ENCODE measurements at places on chromosomes 3 and 15. TPM values are rescaled to one million over a fixed set of nuclear protein-coding genes. Genes with fewer than 3 reads are reported as not detected.
A peak's percentile ranks its signal among the peaks of the same experiment; 100 is the strongest.

The GOLGA6A gene
- not detected for total RNA-seq

The GATA2 gene
- 19.8 TPM for total RNA-seq

The GADL1 gene
- 0.08 TPM for total RNA-seq

- DNase-seq: no peak
Measured at GRCh38 chr15:33374226-33374914, 63.6 kb downstream of the RYR3 start.

GRCh38 chr3:23402728-23403492 lies 199.8 kb downstream of the UBE2E2 start:
- no peak for DNase-seq

DNA sequence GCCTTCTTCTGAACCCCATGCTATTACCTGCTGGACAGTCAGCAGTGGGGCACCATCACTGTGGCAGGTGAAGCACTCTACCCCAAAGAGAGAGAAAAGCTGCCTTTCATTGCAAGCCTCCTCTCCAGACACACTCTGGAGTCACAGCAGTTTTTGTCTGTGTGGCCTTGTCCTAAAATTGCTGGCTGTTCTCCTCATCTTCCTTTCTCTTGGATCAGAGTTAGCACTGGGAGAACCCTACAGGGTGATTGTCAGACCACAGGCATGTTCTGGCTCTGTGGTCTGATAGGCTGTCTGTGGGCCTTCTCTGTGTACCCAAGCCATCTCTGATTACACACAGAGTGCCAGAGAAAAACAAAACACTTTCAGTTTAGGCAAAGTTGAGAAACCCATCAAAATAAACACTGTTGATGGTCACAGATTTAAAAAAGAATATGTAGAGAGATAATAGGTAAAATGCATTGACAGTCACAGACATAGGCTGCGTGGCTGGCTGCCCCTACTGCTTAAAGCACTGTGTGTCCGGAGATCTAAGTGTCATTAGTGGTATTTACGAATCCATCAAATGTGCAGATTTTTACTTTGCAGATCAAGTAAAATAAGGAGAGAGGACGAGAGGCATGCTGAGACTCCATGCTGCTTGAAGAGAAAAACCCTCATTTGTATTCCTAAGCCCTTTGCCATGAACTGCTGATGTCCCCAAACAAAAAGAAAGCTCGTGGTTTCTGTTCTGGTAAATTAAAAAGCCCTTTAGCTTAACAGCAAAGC lies 689.9 kb downstream of the TUSC7 start:
- peak; percentile 22 for DNase-seq

DNA sequence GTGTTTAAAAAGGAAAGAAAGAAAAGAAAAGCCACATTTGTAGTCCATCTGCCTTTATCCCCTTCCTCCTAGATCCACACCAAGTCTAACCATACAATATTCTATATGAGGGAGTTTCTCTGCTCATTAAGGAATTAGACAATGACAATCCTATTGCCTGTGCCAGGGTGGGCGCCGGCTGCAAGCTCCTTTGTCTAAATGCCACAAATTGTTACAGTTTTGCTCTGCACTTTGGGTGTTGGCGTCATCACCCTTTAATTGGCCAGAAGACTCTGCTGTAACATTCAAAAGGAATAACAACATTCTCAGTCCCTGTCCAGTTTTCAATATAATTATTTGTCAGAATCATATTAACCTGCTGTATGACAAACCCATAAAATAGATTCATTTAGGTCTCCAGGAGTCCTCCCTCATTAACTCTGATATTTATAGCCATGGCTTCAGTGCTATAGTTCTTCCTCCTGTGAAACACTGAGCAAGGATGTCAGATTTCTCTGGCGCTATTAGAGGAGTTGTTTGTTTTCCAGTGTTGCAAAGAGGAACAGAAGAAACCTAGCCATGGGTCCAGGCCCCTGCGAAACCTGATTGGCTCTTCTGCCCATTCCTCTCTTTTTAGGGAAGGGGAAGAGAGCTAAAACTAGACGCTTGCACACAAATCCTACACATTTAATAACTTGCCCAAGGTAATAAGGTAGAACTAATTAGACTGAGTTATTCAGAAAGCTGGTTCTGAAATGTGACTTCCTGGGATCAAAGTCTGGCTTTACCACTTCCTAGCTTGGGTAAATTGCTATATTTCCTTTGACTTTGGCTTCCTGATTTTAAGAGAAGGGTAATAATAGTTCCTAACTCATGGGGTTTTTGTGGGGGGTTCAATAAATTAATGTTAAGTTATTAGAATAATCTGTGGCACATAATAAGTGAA lies 112.4 kb downstream of the CD47 start:
- no peak for DNase-seq

- DNase-seq: peak; percentile 42
Measured at GRCh38 chr15:32676169-32676568, 34.7 kb downstream of the SCG5 start.

- DNase-seq: no peak
Measured at GRCh38 chr3:177812492-177812891, 615.2 kb upstream of the TBL1XR1 start.

DNA sequence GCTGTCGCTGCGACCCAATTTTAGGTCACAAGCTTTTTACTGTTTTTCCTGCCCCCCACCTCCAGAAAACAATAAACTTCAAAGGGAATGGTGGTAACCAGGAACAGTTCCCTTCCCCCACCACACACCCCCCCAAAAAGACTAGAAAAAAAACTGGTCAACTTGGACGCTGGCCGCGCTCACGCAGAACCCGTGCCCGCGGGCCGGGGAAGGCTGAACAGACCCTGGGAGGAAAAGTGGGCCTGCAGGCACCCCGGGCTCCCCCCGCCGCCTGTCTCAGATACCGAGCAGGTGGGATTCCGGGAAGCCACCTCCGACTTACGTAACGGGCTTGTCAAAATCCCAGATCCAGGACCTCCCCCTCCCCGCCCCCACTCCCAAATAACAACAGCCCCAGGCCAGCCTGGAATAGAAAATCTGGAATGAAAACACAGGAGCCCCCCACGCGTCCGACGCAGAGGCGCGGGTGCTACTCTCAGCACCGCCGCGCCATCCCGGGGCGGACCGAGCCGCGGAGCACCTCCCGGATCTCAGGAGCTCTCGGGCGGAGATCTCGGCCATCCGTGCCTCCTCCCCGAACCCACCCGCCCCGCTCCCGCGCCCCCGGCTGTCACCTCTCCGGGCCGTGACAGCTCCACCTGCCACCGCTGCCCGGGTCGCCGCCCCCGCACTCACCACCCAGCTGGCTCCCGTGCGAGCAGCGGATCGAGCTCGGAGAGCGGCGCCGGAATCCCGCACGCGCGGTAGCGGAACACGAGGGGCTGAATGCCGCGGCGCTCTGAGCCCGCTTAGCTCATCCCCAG lies 557 bp downstream of the DENND4A start:
- peak; percentile 70 for DNase-seq

DNA sequence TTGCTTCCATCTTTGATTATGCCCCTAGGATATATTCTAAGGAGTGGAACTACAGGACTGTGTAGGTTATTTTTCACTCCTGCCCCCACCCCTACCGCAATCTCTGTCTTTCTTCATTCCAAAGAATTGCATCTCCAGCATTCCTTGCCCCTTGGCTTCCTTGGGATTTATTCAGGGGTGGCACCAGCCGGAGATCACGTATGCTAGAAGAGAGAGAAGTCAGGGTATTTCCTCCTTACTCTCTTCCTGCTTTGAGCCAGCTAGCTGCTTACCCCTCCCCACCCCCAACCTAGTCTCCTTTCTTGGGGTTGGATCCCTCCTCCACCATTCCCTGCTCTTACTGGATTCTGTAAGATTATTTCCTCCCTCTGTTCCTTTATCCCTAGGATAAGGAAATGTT lies 35.0 kb upstream of the DENND4A start:
- no peak for DNase-seq

DNA sequence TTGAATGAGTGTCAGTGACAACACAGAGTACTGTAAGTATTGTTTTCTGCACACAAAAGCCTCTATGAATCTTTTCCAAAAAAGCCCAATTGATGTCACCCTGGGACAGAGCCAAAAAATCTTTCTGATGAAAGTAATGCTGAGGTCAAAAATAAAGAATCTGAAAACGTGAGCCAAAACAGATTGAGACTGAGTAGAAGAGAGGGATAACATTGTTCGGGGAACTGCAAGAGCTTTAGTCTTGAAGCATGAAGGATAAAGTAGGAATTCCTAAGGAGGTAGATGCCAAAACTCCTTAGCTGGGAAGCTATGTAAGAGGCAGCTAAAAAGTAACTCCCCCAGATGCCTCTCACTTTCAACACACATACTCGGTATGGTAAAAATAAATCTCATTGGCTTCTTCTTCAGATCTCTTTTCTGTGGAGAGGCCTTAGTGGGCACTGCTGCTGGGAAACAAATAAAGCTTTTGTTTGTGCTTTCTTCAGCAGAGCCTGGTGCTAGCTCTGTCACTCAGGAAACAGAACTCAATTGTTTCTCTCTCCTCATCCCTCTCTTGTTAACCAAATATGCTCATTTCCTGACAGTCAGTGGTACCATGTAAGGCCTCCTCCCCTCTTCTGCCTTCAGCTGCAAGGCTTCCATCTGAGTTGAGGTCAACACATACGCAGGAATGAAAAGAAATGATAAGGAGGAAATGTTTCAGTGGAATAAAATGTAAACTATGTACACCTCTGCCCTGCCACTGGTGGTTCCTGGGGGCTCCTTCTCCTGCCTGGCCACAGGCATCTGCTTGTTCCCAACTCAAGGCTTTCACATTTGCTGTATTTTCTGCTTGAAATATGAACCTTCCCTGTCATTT lies 58.1 kb downstream of the CD200 start:
- DNase-seq: peak; percentile 64

DNA sequence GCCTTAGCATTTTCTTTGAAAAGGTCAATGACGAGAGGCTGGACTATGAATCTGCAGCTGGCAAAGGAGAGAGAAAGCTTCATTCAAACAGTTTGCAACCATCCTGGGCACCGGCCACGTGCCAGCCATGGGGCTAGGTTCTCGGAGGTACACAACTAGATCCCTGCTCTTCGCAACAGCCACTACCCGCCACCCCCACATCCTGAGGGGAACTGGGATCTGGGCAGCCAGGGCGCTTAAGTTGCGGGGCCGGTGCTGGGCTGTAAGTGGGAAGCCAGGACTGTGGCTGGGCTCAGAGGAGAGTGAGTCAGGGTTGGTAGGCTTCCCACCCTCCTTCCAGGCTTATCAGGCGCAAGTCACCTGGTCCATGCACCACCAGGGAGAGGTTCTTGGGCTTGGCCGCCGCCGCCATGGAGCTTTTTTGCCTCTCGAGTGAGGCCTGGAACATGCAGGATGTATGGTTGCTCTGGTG lies 95.0 kb upstream of the TERB2 start:
- DNase-seq: no peak

DNA sequence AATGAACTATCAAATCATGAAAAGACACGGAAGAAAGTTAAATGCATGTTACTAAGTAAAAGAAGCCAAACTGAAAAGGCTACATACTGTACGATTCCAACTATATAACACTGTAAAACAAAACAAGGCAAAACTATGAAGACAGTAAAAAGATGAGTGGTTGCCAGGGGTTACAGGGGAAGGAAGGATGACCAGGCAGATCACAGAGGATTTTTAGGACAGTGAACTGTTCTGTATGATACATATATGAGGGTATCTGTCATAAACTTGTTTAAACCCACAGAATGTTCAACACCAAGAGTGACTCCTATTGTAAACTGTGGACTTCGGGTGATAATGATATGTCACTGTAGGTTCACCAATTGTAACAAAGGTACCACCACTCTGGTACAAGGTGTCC lies 60.6 kb downstream of the CHSY1 start:
- DNase-seq: no peak

Data from SJCRH30 (cell line).